ENCODE measurements at places on chromosomes 2 and 18.

- no peak for DNase-seq
Observed at GRCh38 chr2:151906633-151906998, 78.4 kb upstream of the ARL5A start.

DNA sequence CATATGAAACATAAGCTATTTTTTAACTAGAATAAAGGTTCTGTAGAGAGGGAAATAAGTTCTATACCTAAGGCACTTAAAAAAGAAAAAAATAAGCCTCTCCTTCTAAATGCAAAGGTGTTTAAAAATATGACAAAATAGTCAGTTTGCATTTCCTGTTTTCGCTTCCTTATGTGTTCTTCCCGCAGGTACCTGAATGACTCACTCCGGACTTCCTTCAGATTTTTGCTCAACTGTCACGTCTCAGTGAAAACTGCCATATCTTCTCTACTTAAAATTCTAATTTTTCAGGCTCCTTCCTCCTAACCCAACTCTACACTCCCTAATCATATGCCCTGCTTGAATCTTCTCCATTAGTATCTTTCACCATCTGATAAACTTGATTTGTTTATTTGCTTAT is 1333.1 kb downstream of the LRP1B start:
- no peak for DNase-seq

GRCh38 chr2:100894105-100894795 is 74.3 kb downstream of the NPAS2 start:
- DNase-seq = no peak

- no peak for DNase-seq
Observed at GRCh38 chr2:2586931-2587330, 255.9 kb upstream of the MYT1L start.

DNA sequence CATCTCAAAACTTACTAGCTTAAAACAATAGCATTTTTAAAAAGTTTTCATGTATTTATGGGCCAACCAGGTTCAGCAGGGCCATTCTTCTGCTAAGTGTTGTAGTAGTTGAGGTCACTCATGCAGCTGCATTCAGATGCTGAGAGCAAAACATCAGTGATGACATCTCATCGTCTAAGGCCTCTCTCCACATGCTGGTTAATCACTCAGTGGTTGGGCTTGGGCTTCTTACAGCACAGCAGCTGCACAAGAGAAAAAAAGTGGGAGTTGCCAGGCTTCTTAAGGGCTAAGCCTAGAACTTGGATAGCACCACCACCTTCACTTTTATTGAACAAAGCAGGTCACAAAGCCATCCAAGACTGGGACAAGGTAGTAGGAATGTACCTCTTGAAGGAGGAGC is 190.3 kb downstream of the IRS1 start:
- DNase-seq = no peak

DNA sequence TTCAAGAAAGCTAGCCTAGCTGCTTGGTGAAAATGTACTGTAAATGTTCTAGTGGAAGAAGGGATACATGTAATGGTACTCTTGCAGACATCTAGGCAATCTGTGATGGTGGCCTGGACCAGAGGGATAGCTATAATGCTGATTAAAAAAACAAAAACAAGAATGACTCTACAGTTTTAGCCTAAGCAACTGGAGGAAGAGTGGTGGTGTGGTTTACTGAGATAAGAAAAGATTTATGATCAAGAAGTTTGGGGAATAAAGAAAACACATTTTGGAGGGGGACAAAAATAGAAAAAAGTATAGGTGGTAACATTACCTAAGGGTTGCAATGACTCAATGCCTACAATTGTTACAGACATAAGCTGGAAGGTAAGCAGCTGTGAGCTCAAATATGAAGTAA is 1080.7 kb upstream of the CELF4 start:
- no peak for DNase-seq

DNA sequence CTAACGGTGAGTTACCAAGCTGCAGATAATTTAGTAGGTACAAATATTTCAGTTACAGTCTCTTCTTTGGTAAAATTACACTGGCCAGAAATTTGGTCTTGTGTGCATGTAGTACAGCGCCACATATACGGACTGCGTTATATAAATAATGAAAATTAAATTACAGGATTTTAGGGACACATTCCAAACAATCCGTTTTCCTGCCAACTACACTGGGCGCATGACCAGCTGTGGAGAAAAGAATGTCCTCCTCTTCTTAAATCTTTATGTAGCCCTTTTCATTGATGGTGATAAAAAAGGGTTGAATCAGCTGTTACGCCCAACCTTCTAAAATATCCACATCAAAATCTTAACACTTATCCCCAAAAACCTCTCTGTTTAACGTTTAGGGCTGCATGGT is 37.5 kb downstream of the TCF4 start:
- DNase-seq = no peak

DNA sequence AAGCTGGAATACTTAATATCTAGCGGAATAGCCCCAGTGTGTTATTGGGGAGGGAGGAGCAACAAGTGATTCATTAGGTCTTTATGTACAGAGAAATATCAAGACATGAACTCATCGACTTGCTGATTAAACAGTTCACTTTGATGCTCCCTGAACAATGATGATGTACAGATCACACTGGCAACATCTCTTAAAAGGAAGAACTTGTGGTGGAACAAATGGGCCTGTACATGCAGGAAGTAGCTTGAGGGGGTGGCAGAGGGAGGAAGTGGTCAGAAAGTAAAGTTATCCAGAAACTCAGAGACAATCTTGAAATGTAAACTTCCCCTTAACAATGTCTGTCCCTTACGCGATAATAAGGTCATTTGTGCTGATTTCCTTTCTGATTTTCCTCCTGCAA is 90.5 kb downstream of the NXPH2 start:
- DNase-seq = no peak

- no peak for DNase-seq
Observed at GRCh38 chr2:232053777-232054176, 92.3 kb downstream of the DIS3L2 start.

DNA sequence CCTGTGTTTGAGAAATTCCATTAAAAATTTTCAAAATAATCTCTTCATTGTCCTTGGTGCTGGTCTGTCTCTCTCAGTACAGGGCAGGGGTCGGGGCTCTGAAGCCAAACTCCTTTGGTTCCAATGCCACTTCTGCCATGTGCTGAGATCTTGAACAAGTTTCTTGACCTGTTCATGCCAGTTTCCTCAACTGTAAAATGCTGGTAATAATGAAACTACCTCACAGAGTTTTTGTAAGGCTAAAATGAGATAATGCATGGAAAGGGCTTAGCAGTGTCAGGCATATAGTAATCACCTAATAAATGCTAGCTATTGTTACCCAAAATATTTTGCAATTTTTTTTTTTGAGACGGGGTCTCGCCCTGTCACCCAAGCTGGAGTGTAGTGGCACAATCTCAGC is 16.9 kb upstream of the MREG start:
- no peak for DNase-seq

DNA sequence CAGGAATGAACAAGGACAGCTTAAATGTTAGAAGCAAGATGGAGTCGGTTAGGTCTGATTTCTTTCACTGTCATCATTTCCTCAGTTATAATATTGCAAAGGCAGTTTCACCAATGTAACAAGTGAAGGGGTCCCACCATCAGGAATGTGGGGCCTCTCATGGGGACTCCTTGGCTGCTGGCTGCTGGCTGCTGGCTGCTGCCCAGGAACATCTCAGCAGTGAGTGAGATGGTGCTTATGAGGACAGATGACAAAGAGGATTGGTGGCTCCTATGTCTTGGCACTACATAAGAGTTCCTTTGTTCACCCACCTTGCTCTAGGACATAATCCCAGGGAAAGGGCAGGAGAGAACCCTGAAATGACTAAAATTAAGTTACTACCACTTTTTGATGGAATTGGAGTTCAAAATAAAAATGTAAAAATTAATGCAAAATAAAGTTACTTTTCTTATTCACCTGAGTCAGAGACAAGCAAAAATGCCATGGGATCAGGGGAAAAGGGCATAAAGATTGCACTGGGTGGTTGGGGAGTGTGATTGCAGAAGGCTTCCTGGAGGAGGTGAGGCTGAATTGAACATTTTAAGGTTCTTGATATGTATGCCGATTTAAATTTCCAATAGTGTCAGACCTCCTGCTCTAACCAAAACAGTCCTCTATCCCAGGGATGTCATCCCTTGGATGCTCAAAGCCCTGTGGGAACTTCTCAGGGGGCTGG is 23.4 kb downstream of the TMEM177 start:
- no peak for DNase-seq

- no peak for DNase-seq
Observed at GRCh38 chr2:30932870-30933269, 125.6 kb upstream of the CAPN13 start.

DNA sequence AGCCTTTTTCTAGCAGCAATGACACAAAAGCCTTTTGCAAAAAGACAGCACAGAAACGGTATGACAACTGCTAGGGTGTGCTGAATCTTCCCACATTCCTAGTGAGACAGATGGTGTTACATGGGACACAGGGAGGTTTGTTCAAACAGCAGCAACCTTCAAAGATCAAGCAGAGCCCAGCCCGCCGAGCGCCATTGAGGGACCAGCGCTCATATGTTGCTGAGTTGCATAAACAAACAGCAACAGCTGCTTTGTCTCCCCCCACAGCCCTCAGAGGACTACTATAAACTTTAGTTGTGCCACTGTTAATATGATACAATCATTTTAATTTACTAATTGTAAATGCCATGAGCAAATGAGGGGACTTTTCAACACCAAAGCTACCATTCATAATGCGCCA is 117.7 kb downstream of the ZEB2 start:
- no peak for DNase-seq
